ENCODE measurements at places on chromosomes 5 and 9.

GRCh38 chr9:122219856-122220672 is 8.7 kb downstream of the LHX6 start:
- DNase-seq: no peak

DNA sequence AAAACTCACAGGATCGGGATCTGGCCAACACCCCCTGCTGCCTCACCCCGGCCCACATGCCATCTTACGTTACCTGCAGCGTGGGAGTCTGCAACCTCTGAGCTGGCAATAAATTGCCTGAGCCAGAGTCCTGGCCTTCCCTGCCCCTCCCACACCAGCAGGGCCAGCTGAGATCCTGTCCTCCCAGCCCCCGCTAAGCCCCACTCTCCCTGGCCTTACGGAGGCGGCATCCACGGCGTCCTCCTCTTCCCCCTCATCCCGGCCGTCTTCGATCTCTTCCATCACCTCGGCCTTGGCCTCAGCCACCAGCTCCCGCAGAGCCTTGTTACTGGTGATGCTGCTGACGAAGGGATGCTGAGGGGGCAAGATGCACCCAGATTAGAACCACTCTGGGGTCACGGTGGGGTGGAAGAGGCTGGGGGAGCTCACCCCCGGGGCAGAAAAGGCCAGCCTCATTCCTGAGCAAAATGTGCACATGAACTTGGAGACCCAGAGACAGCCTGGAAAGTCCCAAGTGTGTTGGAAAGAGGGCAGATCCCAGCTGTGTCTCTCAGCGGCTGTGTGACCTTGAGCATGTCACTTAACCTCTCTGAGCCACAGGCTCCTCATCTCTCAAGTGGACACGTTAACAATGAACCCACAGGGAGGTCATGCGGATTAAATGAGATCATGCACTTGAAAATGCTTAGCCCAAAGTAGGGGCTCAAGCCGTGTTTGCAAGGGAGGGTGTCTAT is 89.9 kb upstream of the FBXW11 start:
- DNase-seq: no peak

- DNase-seq: no peak
These were observed 29.5 kb downstream of the SEMA4D start for GRCh38 chr9:89468281-89468960.

- no peak for DNase-seq
These were observed 20.7 kb downstream of the FBXW5 start for GRCh38 chr9:136923881-136924280.

DNA sequence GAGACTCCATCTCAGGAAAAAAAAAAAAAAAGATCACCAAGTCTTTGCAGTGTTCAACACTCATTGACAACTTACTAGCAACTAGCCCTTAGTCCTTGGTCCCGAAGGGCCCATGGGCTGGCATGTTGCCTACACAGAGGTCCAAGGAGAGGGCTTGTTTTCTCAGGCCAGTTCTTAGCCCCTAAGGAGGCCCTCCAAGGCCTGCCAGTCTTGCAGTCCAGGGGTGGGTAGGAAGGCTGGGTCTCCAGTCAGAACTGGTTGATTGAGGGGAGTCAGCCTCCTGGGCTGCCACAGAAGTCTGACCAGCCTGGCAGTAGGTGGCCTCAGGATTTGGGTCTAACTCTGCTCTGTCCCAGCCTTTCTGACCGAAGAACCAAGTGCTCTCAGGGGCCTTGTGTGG is 32.7 kb downstream of the IER5L start:
- no peak for DNase-seq

DNA sequence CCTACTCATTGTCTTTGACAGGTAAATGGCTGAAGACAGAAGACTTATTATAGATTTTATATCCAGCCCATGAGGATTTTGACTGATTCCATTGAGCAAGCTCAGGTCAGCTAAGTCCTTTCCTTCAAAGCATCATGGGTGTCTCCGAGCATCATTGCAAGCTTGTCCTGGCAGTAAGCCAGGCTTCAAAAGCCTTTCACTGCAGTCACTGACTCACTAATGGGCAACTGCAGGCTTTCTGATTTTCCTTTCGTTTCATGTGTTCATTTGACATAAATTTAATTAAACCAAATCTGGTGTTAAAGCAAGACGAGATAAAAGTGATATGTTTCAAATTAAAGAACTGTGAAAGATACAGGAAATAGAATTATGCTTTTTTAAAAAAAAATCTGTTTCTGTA is 426.2 kb downstream of the ANXA1 start:
- DNase-seq: peak; percentile 37

GRCh38 chr5:41637424-41637823 is 127.0 kb upstream of the PLCXD3 start:
- DNase-seq: no peak

GRCh38 chr5:98483301-98483685 is 290.2 kb upstream of the RGMB start:
- DNase-seq: no peak

GRCh38 chr9:129698254-129698757 is 32.9 kb downstream of the PRRX2 start:
- no peak for DNase-seq

- DNase-seq: peak; percentile 94
These were observed 44.6 kb upstream of the SEMA4D start for GRCh38 chr9:89542401-89543021.

DNA sequence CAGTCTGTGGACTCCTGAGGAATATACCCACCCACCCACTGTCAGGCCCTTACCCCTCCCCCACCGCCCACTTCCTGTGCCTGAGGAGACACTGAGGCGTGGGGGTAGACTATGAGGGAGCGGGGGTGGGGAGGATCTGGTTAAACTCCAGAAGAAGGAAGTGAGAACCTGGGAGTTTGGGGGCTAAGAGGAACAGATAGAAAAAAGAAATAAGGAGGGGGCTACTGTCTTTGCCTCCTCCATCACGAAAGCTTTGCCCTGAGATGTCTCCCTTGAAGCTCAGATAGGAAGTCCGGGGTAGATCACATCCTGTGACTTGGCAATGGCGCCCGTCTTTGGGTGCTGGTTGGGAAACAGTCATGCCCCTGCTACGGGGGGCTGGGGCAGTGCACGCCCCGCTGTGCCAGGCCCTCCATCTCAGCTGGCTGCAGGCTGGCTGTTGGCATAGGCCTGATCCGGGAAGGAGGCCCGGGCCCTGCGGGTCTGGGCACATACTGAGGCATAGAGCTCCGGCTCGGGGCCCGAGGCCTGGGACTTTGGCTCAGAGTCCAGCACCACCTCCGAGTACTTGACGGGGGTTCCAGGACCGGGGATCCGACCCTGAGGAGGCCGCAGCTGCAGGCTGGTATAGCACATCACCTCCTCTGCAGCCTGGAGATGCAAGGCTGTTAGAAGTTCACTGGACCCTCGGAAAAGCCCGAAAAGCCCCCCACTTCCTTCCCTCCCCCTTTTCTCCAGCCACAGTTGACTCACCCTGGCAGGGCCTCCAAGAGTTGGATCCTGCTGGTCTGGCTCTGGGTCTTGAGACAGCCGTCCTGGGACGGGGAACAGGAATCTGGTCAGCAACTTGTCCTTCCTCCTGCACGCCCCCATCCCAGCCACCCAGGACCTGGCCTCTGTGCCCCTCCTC is 1.0 kb downstream of the SIT1 start:
- no peak for DNase-seq

DNA sequence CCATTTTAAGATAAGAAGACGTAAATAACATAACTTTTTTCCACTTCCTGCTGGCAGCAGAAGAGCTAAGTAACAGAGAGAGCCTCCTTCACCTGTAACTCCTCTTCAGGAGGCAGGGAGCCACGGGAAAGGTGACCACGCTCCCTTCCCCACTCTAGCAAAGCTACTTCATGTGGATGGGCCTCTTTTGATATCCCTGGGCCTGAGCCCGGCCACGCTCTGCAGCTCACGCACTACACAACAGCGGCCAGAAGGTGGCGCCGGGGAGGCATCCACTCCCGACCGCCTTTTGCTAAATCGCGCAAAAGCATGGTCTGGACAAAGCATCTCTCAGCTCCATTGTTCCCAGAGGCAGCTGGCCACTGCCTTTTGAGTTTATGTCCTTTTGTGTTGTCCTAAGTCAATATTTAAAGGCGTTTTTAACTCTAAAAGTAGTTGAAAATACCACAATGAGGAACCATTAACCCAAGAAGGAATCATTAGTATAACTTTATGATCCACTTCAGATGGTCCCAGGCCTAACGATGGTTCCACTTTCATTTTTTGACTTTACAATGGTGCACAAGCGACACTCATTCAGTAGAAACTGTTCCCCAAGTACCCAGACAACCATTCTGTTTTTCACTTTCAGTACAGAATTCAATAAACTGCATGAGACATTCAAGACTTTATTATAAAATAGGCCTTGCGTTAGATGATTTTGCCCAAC is 23.6 kb downstream of the CMBL start:
- DNase-seq: peak; percentile 92

DNA sequence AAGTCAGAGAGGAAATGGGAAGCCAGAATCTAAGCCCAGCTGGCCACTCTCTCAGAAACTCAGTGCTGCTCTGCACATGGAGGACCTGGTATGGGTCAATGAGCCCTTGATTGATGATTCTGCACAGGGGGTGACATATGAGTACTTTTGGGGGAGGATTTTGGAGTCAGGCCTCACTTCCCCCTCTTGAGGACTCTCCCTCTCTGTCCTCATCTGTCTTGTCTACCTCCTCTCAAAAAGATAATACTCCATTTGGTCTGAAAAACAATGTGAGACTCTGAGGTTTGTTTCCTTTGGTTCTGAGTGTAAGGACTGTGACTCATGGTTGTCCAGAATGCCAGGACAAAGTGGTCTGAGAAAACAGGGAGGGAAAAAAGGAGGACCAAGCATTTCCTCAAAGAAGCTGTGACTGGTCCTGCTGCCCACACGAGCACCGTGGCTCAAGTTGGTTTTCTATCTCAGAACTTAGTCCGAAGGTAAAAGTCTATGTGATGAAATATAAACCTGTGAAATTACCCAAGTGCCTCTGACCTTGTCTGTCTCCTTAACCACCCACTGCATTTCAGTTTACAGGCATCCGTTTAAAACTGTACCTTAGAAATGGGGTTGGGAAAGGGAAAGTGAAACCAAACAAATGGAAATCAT is 11.1 kb downstream of the TTC39B start:
- DNase-seq: no peak

- no peak for DNase-seq
These were observed 2.1 kb upstream of the SH3GLB2 start for GRCh38 chr9:129030191-129030590.

GRCh38 chr5:135066781-135067180 is 32.8 kb upstream of the PITX1 start:
- DNase-seq: no peak

GRCh38 chr9:107039542-107039941 is 176.6 kb downstream of the ZNF462 start:
- DNase-seq: no peak

DNA sequence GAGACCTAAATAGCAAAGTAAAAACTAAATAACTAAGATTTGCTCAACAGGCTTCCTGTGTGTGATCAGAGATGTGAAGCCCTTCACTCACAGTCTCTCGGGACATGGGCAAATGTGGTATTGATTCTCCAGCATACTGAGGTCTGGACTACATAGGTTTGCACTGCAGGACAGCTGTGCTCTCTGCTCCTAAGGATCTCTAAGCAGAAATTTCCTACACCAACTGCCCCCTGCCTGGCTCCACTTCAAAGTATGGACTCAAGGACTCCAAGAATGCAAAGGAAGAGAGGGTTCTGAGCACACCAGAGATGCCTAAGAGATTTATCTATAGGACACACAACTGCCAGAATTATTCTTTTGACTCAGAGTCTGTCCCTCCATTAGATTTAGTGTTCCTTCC is 487.2 kb downstream of the SEMA5A start:
- no peak for DNase-seq

DNA sequence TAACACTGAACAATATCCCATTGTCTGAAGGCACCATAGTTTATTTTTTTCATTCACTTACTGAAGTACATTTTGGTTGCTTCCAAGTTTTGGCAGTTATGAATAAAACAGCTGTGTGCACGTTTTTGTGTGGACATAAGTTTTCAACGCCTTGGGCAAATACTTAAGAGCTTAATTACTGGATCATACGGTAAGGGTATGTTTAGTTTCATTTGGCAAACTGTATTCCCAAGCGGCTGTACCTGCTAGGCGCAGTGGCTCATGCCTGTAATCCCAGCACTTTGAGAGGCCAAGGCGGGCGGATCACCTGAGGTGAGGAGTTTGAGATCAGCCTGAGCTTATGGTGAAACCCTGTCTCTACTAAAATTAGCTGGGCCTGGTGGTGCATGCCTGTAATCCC is 63.7 kb upstream of the FAM120A start:
- DNase-seq: no peak

- no peak for DNase-seq
These were observed 471.0 kb downstream of the KDM4C start for GRCh38 chr9:7228726-7229125.

- no peak for DNase-seq
These were observed 561.3 kb downstream of the PSAT1 start for GRCh38 chr9:78858266-78858665.

GRCh38 chr9:136943291-136944211 is 987 bp downstream of the FBXW5 start:
- DNase-seq: no peak

Measured in Ammon's horn (tissue), 1 donor.